Renal cortical epithelial cell (primary cell): ENCODE measurements at places on chromosomes 12 and 14. TPM values are rescaled to one million over a fixed set of nuclear protein-coding genes. Genes with fewer than 3 reads are reported as not detected.
A peak's percentile ranks its signal among the peaks of the same experiment; 100 is the strongest.

Gene EXOC3L4
- total RNA-seq: 0.94 and 2.1 TPM in 2 replicates

Gene CLMN
- 19.6 and 30.3 TPM in 2 replicates for total RNA-seq

Gene GALNT16
- total RNA-seq: 1.1 TPM in 1 of 2 replicates, not detected in the other

Gene RTL1
- total RNA-seq: not detected in 2 replicates

Gene SLC10A1
- not detected in 2 replicates for total RNA-seq

Gene SLC7A8
- under 0.01 and 1.1 TPM in 2 replicates for total RNA-seq

Gene BHLHE41
- total RNA-seq: 6.1 and 16.0 TPM in 2 replicates

Gene RAB21
- total RNA-seq: 41.8 and 78.7 TPM in 2 replicates

DNA sequence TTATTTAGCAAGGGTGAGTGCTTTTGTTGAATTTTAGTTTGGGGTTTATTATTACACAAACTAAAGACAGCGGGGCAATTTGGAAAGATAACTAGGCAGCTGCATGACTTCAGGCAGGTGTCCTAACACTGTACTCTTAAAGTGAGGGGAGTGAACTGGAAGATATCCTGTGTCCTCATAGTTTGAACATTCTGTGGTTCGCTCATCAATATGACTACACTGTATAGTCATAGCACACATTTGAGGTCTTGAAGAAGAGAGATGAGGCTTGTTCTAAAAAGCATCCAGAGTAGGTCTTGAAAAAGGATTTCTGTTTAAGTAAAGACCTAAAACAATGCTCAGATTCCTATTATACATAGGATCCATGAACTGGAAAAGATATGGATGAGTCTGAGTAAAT is 1.7 kb upstream of the MAP3K9 start:
- DNase-seq: no peak

- DNase-seq: no peak
These were observed 568 bp upstream of the SIVA1 start for GRCh38 chr14:104752423-104752734.

DNA sequence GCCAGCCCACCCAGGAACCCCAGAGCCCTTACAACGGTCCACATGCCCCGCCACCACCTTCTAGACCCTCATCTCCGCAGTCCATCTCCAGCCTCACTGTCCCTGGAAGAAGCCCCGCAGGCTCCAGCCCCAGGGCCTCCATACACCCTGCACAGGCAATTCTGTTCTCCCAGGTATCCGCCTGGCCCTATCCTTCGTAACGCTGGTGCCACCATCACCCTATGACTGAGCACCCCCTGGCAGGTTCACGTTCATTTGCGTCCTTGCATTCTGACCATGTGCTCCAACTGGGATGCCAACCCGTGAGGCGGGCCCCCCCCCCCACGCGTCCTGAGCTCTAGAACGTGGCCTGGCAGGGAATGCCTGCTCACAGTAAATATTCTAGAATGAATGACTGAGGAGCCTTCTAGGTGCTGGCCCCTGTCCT is 675 bp upstream of the SCARB1 start:
- no peak for DNase-seq

DNA sequence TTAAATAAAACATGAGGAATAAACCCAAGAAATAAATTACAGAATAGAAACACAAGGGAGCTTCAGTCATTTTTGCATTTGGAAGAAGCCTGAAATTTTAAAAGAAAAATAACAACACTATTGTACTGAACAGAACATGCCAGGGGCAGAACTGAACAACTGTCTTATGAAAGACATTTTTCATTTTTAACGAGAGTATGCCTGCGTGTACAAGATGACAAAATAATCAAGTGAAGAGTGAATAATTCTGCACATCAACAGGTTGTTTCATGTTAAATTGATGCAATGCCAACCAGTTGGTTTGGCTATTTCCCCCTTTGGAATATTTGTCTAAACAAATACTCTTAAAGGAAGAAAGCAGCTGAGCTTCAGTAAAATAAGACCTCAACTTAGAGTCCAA is 103.3 kb upstream of the BTG1 start:
- DNase-seq: no peak

DNA sequence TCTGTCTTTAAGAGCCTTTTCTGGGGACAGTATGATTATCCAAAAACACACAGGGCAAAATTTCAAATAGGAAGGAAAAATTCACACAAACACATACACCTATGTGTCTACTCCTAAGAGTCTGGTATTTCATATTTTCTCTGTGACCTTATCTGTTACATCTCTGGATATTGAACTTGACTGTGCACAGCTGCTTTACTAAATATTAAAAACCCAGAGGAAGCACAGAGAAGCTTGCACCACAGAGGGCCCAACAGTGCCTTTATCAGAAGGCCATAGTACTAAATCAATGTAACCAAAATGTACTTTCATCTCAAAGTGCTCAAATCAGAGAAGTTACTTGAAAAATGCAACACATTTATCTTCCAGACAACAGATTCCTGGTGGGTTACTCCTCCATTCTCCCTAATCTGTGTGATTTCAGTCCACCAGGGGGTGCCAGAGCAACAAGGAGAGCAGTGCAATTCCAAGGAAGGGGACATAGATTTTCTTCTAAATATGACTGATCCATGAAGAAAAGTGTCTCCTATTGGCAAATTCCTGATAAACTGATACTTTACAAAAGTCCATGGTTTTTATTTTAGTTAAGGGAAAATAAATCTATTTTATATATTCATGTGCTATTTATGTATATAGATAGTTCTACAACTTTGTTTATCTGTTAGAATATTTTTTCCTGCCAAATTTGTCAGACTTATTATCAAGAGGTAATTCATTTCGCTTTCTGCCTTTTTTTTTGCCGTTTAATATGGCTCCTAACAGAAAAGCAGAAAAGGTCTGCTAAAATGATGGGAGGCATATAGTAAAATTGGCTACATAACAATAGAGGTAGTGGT is 617.6 kb downstream of the LRFN5 start:
- DNase-seq: peak; percentile 53

DNA sequence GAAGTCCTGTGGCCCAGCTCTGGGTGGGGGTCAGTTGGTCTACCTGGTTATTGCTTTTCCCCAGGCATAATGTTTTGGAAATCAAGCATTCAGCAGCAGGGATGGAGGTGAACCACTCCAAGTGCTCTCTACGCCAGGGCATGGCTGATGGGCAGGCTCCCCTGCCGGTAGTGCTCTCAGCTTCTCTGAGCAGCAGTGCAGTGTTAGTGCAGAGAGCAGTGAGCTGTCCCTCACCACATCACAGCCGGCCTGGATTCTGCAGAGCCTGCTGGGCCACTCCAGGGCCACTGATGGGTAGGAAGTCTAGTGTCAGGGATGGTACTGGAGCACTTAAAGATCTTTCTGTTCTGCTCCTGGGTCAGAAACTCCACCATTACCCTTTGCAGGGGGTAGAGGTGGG is 151.1 kb downstream of the CALM1 start:
- no peak for DNase-seq

- no peak for DNase-seq
These were observed 9.4 kb downstream of the HIGD1C start for GRCh38 chr12:50961708-50962107.

GRCh38 chr14:100553471-100553870 is 33.7 kb downstream of the BEGAIN start:
- DNase-seq: no peak

- no peak for DNase-seq
These were observed 337.9 kb downstream of the DAD1 start for GRCh38 chr14:22251090-22251489.

DNA sequence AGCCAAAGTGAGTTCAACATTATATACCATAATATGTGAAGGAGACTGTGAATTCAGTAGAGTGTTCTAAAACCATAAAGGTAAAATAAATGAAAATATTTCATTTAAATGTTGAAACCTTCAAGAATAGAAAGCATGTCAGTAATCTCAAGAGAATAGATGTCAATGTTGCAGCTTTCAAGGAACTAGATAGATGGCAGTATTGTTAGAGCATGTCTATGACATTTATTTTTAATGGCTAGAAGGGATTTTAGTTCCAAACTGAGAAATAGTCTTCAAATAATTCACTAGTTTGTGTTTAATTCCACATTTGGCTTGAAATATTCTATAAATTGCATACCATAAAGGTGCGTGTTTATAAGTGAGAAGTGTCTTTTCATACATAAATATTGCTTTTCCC is 326.5 kb downstream of the FLRT2 start:
- peak; percentile 5 for DNase-seq

DNA sequence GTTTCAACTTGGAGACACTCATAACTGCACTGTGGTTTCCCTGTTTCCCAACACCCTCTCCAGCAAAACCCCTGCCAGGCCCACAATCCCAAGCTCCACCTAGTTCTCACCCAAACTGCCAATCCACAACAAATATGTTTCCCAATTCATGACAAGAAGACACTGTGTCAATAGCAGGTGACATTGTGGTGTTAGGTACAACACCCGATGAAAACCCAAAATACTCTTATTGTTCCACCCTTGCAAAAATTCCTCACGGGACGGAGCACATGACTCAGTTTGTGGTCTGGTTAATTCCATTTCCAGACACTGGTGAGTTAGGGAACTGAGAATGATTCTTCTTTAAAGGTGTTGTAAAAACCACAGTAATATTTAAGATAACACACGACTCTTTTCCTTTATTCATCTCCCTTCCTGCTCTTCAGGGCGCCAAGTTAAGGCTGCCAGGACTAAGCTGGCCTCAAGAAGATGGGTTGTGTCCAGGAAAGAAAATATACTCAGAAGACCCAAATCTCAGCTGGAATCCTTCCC is 735.5 kb downstream of the MED13L start:
- DNase-seq: no peak

DNA sequence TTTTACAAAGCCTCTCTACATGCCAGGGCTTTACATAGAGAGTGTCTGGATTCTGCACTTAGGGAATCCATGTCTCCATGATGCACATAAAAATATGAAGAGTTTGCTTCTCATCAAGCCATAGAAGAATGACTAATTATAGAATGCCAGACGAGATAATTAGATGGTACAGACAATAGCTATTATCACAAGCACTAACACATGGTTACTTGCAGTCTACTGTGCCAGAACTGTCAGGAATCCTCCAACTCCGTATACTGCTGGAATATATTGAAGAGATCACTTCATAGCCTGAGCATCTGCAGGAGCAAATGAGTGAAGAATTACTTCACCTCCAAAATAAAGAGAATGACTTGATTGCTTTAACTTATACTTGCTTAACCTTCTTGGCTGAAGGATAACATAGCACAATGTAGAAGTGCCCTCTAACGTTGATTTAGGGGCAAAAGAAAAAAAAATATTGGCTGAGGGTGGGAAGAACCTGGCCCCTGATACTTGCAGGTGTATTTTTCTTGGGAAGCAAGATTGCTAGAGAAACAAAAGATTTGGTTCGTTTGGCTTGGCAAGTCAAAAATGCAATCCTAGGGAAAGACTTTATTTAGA is 272.8 kb upstream of the FAR2 start:
- DNase-seq: no peak

- DNase-seq: no peak
These were observed 140.9 kb downstream of the TBX5 start for GRCh38 chr12:114265036-114265435.

- peak; percentile 7 for DNase-seq
These were observed 549.6 kb downstream of the DIO2 start for GRCh38 chr14:79661752-79662151.

GRCh38 chr12:74021937-74022336 is 515.7 kb upstream of the ATXN7L3B start:
- DNase-seq: peak; percentile 49
